ENCODE measurements at places on chromosomes 12 and 14.

DNA sequence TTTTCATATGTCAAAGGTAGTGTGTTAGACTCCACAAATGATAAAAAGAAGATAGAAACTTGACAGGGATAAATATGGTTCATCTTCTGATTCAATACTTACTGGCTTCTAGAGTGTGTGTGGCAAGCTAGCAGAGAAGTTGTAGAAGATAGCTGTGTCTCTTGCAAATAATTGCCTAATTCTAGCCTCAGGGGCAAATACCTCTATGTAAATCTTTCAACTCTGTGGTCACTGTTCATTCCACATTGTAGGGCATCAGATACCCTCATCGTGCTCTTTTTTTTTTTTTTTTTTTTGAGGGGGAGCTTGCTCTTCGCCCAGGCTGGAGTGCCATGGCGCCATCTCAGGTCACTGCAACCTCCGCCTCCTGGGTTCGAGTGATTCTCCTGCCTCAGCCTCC is 1.7 kb downstream of the OLR1 start:
- no peak for DNase-seq

DNA sequence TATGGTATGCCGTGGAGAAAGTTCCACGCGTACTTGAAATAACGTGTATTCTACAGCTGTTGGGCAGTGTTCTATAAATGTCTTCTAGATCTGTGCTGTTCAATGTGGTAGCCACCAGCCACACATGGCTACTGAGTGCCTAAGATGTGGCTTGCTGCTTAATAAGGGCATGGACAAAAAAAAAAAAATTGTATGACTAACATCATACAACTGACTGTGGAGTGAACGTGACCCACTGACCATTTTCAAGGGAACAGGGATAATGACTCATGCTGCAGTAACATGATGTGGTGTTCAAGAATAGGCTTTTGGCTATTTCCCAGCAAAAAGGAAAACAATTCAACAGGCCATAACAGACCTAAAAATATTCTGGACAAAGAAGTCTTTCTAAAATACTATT is 13.0 kb downstream of the ATG14 start:
- no peak for DNase-seq

DNA sequence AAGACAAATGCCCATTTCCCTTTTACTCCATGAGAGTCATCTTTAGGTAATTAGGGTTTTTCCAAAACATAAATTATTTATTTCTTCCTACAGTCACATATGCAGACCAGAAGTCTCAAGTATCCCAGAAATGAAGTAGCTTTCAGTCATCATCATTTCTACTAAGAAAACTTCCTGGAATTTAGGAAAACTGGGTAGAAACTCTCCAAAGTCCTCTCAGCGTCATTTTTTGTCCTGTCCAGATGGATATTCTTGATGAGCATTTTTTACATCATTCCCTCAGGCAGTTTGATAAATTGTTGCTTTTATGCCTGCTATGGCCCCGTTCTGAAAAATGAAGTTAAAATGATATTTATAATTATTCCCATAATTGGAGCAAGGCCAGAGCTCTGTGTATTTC is 93.9 kb upstream of the DCN start:
- DNase-seq = no peak

DNA sequence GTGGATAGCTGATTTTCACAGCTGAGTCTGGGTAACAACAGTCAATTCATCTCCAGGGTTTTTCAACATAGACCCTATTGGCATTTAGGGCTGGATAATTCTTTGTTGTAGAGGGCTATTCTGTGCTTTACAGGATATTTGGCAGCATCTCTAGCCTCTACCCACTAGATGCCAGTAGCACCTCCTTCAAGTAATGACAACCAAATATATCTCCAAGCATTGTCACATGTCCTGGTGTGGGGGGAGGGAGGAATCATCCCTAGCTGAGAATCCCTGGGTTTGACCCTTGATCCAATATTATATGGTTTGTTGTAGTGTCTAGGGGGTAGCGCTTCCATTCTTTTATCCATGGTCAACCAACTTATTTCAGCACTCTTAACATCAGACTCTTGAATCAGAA is 157.2 kb downstream of the ANO4 start:
- DNase-seq = no peak

GRCh38 chr12:38477340-38478090 is 160.9 kb downstream of the ALG10B start:
- DNase-seq = no peak

DNA sequence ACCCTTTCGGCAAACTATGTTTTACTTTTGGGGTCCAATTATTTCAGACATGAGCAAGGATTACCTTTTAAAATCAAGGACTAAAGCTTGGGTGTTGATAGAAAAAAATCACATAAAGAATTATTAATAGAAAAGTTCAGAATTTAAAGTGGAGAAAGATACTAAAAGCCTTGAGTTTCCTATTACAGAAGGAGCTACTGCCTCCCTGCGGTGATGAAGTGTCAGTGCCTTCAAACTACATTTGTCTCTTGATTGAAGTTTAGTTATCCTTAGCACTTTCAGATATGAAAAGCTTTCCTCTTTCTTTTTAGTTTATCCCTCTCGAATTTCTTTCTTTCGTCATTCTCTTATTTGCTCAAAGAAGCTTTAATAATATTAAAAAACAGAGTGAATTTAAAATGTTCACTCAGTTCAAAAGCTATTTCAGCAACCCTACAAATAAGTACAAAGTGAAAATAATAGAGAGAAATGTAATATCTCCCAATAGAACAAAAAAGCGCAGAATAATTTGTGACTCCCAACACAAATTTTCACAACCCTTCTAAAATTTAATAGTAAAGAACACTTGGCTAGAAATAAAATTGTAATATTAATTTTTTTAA is 87.6 kb downstream of the SEC23A start:
- no peak for DNase-seq

DNA sequence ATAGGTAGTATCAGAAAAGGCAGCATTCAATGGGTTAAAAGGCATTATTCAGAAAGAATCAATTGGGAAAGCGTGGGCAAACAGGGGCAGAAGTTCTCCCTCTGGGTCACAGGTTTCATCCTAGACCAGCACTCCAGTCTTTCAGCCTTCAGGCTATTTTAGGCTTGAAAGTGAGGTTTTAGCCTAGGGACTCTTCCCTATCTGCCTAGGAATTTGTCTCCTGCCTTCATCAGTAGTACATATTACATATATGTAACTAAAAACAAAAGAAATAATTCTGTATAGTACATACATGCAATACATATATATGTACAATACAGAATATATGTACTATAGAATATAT is 34.6 kb upstream of the PCNX1 start:
- no peak for DNase-seq

- DNase-seq = no peak
Observed at GRCh38 chr12:117034701-117035151, 64.5 kb downstream of the TESC start.

DNA sequence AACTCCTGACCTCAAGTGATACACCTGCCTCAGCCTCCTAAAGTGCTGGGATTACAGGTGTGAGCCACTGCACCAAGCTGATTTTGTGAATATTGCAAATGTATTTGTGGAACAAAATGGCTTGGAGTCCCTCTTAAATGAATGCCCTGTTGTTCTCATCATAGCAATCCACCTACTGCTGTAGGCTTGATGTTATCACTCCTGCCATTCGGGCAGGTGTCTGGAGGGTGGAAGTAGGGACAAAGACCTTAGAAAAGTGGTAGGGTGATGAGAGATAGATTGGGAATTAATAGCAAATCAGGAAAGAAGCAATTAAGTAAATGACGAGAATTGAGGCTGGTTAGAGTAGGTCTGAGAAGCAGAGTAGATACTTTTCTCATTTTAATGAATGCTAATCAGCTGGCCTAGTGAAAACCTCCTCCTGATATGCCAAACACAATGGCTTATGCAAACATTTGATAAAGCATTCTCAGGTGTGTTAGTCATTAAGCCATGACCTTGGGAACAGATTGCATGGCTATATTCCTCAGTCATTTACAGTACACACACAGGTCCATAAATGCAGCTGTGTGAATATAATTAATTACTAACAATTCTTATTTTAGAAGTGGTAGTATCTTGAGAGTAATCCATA is 60.5 kb upstream of the USP44 start:
- DNase-seq = no peak

DNA sequence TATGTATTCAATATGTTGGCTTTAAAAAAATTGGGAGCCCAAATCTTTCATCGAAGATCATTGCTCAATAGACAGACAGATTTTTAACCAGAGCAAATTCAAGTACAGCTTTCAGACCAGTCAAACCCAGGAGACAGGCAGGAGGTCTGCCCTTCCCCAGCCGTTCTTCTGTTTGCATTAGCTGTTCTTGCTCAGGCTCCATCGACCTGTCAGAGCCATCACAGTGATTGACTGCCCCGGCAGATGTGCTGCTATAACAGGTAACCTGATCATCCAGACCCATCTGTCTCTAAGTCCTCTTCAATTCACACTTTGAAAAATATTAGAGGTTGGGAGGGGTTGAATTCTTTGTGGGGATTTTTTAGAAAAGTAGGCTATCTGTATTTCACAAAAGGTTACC is 453.5 kb downstream of the FOXG1 start:
- DNase-seq = no peak
